ENCODE measurements at places on chromosomes 5 and 9.

- no peak for DNase-seq
Observed at GRCh38 chr9:89993678-89994630, 389.1 kb downstream of the GADD45G start.

- no peak for DNase-seq
Observed at GRCh38 chr5:170190436-170191134, 42.2 kb upstream of the C5orf58 start.

DNA sequence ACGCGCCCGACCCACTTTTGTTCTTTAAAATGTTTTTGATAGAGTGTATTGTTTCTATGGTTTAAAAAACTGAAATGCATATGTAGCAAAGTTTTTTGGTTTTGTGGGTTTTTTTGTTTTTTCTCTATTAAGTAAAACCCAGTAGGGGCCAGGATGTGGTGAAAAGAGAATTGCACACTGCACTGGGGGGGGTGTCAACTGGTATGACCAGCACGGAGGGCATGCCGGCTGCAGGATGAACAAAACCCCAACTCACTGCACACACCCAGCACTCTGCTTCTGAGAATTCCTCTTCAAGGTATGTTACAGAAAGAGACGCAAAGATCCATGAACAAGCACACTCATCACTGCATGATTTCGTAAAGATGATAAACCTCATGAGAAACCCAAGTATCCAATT is 75.0 kb downstream of the STK10 start:
- DNase-seq, result peak; percentile 60

DNA sequence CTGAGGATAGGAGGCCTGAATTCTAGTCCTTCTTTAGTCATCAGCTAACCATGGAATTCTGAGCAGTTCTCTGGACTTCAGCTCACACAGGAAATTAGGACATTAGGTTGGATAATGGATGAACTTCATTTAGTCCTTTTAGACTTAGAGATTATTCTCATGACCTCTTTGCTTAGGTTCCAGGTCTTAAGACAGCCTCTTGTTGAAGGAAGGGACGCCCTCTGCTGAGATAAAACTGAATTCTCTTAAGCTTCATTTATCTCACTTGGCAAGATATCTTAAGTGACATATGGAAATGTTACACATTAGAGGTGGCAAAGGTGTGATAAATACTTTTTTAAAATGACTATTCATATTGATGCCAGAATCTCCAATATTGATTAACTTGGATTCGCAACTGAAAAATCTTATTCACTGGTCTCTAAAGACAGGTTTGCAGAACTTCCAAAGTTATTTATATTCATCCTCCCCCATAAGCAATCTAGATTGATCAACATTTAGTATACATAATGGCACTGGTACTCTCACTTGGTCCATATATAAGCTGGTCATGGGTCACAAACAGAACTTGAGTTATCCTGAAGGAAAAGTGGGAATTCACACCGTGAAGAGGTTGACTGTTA is 16.9 kb upstream of the ZNF366 start:
- no peak for DNase-seq

- no peak for DNase-seq
Observed at GRCh38 chr5:121693864-121694263, 157.8 kb upstream of the FTMT start.

DNA sequence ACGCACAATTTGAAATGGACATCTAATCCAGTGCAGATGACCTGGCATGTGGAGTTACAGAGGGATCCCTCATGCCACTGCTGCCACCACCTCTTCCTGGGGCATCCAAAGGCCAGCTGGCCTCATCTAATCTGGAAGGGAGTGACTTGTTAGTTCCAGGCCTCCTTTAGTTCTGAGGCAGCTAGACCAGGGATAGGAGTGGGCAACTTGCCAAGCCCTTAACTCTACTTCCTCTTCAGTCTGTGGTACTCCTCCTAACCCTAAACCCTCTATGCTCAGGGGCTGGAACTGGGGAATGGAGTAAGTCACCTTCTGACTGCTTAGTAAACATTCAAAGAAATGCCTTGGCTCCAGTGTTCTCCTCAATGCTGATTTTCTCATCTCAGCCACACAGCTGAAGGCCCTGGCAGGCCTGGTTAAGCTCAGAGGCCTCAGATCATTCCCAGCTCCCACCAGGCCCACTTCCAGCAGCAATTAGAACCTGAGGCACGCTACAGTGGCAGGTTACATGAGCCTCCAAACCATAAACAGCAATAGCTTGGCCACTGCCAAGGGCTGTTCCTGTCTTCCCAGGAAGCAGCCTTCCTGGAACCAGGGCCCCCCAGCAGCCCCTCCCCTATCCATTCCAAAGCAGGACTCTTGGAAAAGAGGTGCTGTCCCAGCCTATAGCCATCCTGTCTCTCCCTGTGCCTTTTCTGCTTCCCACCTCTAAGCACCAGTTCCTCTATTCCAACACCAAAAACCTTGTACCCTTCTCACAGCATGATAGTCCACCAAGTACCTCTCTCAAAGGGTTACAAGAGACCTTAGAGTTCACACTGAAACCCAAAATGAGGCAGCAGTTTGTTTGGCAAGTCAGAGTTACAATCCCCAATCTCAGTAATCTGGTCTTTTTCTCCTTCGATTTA is 2.0 kb downstream of the EIF4EBP3 start:
- DNase-seq, result no peak

GRCh38 chr9:14752271-14752670 is 29.7 kb upstream of the CER1 start:
- no peak for DNase-seq

DNA sequence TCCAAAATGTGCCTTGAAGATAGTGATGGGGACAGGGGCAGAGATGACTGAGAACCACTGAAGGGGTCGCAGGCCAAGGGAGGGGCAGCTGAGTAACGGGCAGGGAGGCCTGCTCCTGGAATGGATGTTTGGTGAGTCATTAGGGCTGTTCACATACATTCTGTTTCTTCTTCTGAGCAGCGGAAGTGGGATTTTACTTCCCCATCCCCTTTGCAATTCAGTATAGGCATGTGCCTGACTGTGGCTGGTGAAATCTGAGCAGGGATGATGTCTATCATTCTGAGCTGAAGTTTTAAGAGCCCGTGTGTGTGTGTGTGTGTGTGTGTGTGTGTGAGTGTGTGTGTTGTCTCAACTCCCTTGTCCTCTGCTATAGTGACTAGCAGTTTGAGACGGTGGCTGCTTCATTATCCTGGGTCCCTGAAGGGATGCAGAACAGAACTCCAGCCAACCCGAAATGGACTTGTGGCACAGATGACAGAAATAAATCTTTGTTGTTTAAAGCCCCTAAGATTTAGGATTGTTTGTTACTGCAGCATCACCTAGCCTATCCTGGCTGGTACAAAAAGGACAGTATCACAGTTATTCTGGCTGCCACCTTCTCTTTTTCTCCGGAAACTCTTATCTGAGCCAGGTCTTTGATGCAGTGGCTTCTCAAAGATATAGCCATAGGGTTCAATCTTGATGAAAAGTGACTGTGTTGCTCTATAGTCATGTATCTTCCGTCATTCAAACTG is 29.2 kb upstream of the TGFBI start:
- no peak for DNase-seq

DNA sequence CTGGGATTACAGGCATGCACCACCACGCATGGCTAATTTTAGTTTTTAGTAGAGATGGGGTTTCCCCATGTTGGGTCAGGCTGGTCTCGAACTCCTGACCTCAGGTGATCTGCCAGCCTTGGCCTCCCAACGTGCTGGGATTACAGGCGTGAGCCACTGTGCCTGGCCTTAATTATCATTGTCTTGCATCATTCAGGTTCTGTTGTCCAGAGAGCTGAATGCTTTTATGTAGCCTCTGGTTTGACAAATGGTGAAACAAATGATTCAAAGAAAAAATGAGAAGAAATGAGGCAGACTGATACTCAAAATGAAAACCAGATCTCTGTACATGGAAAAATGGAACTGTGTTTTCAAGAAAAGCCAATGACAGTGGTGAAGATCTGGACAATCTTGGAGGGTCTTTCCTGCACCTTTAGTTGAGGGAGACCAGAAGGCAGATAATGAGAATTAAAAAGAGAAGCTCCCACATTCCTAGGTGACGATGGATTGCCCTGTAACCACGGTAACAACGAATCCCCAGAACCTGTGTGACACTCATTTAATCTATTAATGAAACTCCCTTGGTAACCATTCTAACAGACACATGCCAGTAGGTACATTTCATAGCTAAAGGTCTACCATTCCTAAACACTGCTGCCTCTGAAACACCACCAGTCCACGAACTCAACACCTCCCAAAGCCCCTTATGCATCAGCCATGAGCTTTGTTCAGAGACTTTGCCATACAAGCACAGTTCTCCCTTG is 1.6 kb downstream of the TEX48 start:
- no peak for DNase-seq

GRCh38 chr9:89986190-89986589 is 381.4 kb downstream of the GADD45G start:
- no peak for DNase-seq

GRCh38 chr5:59709846-59710245 is 183.7 kb downstream of the PDE4D start:
- DNase-seq, result no peak

GRCh38 chr9:130352081-130352480 is 86.5 kb downstream of the HMCN2 start:
- DNase-seq, result no peak

DNA sequence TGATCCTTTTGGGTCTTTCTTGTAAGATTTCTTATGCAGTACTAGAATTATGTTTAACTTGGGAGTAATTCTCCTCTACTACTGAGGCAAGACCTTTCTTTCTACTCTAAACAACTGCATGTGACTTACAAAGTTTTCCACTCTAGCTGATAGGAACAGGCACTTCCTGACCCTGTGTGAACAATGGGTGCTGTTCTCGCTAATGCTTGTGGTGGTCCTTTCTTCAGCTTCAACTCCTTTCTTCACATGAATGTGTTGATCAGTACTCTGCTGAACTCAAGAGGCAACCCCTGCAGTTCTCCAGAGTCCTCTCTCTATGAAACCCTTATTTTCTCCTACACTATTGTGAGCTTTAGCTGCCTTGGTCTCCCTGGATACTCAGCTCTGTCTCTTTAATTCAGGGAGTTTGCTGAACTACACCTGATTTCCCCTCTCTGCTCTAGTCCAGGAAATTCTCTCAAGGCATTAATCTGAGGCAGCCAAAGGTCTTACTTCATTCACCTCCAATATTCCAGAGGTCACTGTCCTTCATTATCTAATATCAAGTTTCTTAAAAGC is 484.6 kb upstream of the PIK3R1 start:
- DNase-seq, result no peak

DNA sequence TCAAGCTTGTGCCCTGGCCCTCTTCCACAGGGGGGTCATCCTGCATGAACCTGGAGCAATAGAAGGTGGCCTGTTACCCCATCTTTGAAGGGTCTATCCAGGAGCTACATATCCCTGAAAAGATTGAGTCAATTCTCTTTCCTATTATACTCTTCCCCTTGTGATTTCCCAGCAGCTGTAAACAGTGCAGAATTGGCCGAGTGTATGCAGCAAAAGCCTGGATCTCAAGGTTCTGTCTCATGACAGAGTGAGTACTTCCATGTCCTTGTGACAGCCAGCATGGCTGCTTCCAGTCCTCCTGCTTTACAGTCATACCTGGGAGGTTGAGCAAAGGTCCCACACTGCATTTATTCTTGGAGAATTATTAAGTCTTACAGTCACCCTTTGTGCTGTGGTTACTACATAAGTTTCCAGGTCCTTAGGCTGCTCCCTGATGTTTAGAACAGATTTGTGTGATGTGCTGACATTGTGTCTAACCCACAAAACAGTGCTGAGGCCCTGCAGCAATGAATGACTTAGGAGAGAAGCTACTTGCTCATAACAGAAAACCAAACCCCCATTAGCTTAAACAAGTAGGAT is 67.5 kb downstream of the NREP start:
- DNase-seq, result no peak

- DNase-seq, result no peak
Observed at GRCh38 chr5:41815663-41816229, 54.5 kb downstream of the OXCT1 start.

- DNase-seq, result no peak
Observed at GRCh38 chr5:167743695-167744464, 547.6 kb upstream of the WWC1 start.

DNA sequence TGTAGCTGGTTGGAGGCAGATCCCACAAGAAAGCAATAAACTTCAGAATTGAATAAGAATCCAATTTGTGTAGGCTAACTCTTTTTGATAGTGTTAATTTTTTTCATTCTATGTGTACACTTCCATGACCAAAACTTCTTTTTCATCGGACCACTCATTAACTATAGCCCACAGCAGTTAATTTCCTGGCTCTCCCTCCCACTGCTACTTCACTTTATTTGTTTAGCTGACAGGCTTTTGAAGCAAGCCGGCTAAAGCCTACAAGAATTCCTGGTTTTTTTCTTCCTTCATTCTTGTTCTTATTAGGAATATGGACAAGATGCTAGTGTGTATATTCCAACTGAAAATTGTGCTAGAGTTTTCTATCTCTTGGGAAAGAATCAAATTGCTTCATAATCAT is 329.2 kb upstream of the CCNH start:
- DNase-seq, result no peak

DNA sequence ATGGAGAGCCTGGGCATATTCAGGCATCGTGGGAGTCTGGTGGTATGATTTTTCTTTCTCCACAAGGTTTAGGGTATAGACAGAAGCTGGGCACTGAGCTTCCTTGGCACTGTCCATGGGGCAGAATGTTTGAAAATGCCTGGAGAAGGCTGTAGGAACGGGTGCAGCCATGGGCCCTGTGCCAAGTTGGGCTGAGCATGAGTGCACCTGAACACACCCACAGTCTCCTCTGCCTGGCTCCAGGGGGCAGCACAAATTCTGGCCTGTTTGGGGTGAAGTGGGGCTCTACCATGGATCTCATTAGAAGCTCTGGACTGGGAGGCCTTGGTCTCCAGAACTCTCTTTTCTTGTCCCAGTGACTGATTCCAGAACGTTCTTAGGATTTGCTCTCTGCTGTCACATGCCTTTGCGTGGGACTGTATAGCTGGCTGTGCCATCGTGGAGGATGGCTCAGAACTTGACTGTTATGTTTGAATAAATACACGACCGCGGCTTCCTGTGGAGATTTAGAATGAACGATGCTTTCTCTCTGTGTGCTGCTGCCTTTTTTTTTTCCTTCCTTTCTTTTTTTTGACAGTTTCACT is 229.8 kb downstream of the FANCC start:
- no peak for DNase-seq

GRCh38 chr9:1460143-1460769 is 410.1 kb downstream of the DMRT2 start:
- no peak for DNase-seq

GRCh38 chr5:93649234-93649900 is 66.3 kb downstream of the NR2F1 start:
- DNase-seq, result no peak

GRCh38 chr5:5178136-5178535 is 38.0 kb downstream of the ADAMTS16 start:
- no peak for DNase-seq
